ENCODE measurements at places on chromosomes 12 and 14. TPM values are rescaled to one million over a fixed set of nuclear protein-coding genes. Genes with fewer than 3 reads are reported as not detected.

The SOAT2 gene
- total RNA-seq: 0.22 TPM

The HHIPL1 gene
- 1.2 TPM for total RNA-seq

The KRT83 gene
- not detected for total RNA-seq

The BCAT1 gene
- total RNA-seq: 33.7 TPM

The SSTR1 gene
- 0.64 TPM for total RNA-seq

The TSHR gene
- not detected for total RNA-seq

The PPP1R1A gene
- not detected for total RNA-seq

The GPD1 gene
- not detected for total RNA-seq

The PRKCH gene
- 3.6 TPM for total RNA-seq

The OR6C4 gene
- not detected for total RNA-seq

The IAPP gene
- not detected for total RNA-seq

The PNP gene
- 84.2 TPM for total RNA-seq

The SLC25A21 gene
- 0.94 TPM for total RNA-seq

The SPIC gene
- total RNA-seq: not detected

DNA sequence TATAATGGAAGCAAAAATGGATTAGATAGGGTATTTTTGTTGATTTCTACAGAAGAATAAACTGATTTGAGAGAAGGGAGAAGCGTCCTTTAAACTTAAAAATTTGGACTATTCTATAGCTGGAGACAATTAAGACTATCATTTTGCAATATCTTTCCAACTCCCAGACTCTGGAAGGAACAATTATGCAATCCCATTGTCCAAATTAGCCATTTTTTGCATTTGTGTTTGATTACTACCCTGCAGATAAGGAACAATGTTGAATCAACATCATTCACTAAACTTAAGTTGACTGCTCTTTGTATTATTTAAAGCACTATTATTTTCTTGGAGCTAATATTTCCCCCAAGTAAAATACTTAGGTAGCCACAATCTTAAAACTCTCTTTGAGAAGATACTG is 34.8 kb upstream of the SELPLG start:
- DNase-seq: no peak

DNA sequence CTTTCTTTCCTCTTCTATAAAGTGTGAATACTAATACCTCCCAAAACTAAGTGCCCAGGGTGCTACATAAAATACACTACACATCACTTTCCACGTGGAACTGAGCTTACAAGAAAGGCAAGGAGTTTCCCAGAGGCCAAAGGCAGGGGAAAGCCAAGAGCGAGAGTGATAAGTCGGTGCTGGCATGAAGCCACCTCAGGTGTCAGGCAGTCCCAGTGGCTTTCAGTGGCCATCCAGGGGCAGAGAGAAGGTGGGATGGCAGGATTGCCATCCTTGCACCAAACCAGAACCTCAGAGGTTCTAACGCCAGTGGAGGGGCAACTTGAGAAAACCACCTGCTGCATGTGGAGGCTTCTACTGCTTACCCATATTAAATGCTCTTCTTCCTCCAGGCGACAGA is 79.7 kb upstream of the DIO3 start:
- no peak for DNase-seq

- DNase-seq: peak; percentile 76
These were observed 126.4 kb upstream of the TMEM132C start for GRCh38 chr12:128140551-128140950.

GRCh38 chr12:46370792-46371717 is 1.5 kb downstream of the SLC38A2 start:
- DNase-seq: peak; percentile 85

GRCh38 chr12:47755655-47756562 is 2.8 kb downstream of the RAPGEF3 start:
- no peak for DNase-seq

GRCh38 chr12:55927588-55928502 is at the start of gene PYM1:
PYM1 (minus strand) TSS chr12:55927894; CDS start chr12:55927761, 133 bp downstream.
- peak; percentile 70 for DNase-seq

DNA sequence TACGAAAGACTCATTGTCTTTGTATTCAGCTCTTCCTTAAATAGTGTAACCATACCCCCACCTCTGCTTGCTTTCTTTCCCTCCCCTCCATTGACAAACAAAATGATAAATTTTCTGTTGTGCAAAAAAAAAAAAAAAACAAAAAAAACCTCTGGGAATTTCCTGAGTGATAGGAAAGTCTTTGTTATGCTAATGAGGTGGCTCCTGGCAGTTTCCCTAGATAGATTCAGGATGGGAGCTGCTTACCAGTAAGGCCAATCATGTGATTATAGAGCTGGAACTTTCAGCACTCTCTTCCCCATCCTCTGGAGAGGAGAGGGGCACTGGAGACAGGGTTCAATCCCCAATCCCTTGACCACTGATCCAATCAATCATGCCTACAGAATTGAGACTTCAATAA is 120.5 kb downstream of the NUAK1 start:
- DNase-seq: no peak

GRCh38 chr14:65052832-65053231 is 49.5 kb downstream of the MAX start:
- DNase-seq: no peak

DNA sequence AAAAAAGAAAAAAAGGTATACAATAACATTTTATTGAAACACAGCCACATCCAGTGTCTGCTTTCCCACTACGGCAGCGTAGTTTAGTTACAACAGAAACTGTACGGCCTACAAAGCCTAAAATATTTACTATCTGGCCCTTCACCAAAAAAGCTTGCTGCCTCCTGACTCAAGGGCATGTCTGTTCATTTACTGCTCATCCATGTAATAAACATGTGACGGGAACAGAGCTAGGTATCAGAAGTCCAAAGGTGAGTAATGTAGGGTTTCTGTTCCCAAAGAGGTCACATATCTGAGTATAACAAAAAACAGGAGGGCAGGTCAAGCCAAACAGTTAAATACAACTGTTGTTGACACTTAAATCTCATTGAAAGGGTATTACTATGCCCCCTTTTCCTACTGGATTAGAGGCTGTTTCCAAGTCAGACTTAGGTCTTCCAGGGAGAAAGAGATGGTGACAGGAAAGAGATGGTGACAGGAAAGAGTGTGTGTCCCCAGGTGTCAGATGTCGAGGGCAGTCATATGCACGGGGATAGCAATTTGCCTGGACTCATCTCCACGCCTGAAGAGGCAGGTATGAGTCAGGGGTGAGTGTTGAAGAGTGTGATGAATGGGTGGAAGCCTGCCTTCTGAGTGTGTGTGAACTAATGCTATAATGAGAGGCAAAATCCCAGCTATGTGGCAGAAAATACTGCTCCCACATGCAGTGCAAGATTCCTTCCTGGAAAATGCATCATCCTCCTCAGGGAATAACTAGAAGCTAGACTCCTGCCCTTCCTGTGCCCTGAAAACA is 77.7 kb downstream of the MAP3K9 start:
- no peak for DNase-seq

GRCh38 chr12:1443421-1444141 is 150.8 kb downstream of the FBXL14 start:
- DNase-seq: peak; percentile 72

- peak; percentile 24 for DNase-seq
These were observed 150.2 kb downstream of the TMEM132D start for GRCh38 chr12:129753586-129753985.

- no peak for DNase-seq
These were observed 71.6 kb downstream of the SCAF11 start for GRCh38 chr12:45918818-45919217.

GRCh38 chr12:131675126-131676080 is 35.5 kb upstream of the SFSWAP start:
- no peak for DNase-seq

DNA sequence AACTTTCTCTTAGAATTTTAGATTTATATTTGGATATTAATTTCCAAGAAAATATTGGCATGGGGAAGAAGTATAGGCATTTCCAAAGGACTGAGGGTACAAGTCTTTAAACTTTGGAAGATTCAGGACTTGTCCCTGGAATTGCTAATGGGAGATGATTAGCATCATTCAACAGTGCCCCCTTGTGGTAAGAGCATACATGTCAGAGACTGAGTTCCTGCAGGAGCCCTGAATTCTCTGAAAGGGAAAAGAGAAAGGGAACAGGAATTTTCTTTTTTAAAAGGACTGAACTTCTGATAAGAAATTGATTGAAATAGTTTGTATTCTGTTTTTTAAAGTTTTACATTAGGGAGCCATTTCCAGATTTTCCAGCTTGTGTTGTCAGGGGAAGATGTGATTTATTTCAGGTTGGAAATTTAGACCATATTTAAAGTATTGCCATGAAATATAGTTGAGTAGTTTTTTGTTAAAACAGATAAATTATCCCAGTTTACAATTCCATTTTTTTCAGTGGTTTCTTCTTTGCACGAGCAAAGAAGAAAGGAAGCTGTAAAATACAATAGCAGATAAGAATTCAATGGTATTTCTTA is 44.0 kb upstream of the REP15 start:
- peak; percentile 79 for DNase-seq

DNA sequence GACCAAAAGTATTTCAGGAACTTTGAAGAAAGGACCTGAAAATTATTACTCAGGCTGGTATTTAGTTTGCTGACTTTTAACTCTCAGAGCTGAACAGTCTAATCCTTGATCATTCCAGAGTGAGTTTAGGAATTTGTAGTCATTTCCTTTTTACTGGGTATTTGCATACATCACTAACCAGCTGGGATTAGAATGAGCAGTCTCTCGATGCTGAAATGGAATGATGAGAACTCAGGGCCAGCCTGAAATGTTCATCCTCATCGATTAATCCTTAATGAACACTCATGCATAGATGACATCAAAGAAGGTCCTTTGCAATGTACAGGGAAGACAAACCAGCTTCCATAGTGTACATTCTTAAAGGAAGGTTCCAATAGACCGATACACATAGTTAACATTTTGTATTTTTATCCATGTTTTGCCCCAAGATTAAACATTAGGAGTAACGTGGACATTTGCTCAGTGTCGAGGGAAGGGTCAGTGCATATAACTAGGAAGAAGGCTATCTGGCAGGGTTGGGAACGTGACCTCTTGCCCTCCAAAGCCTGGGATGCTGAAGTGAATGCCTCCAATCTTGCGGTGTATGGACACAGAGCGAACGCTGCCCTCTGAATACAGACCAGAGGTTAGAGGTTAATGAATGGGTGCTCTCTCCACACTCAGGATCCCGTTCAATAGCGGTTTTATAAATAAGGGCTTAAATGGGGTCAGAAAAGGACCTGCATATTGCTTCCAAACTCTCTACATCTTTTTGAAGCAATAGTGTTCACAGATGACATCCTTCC is 14.5 kb downstream of the FBXL14 start:
- no peak for DNase-seq

DNA sequence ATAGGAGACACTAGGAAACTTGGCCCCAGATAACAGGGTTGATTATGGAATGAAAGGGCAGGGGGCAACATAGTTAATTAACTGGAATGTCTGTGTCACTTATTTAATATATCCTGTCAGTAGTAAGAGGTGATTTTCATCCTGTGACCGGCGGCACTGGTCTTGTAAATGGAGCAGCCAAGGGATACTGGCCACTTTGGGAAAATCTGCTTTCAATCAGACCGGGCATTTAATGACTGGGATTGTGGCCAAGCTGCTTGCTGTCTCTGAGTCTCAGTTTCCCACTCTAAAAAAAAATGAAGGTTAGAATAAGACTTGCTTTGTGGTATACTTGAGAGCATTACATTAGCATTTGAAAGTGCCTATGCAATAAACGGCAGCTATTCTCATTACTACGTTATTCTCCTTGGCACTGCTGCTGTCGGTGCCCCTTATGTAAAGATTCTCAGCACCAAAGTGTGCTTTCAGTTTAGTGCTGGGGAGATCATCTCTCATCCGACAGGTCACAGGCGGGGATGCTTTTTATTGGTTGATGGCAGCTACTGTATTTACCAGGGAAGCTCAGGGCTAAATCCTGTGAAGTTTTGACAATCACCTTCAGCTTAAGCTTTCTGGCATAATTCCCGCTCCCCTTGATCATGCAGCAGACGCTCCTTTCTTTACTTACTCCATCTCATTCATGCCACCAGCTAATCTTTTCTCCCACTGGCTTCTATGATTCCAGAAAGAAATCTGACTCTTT is 162.1 kb downstream of the ESRRB start:
- no peak for DNase-seq

DNA sequence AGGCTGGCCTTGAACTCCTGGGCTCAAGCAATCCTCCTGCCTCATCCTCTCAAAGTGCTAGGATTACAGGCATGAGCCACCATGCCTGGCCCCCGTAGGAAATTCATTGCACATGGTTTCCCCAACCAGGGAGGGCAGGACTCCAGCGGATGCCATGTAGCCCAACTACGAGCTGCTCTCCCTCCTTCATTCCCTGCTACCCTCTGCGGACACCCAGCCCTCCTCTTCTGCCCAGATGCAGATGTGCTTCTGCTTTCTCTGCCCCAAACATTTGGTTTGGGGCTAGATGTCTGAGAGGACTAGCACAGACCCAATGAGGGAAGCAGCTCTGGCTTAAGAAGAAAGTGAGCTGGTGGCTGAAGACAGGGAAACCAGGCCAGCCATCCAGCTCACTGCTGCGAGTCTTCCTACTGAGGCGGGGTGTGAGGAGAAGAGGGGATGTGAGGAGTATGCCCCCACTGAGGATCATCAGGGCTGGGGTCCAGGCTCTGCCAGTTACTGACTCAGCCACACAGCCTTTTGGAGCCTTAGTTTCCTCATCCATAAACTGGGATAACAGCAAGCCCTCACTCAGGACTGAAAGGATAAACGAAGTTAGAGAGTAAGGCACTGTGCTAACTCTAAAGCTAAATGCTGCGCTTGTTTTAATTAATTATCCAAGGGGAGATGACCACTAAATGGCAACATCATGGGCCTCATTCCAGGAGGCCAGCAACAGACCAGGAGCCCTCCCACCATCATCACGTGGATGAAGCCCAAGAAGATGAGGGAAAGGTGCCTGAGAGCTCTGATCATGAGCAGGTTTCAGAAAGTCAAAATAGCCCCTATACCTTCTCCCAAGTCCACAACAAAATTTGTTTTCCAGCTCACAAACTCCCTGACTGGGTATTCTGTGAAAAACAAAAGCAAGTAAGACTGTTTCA is 10.9 kb downstream of the CTDSP2 start:
- no peak for DNase-seq

DNA sequence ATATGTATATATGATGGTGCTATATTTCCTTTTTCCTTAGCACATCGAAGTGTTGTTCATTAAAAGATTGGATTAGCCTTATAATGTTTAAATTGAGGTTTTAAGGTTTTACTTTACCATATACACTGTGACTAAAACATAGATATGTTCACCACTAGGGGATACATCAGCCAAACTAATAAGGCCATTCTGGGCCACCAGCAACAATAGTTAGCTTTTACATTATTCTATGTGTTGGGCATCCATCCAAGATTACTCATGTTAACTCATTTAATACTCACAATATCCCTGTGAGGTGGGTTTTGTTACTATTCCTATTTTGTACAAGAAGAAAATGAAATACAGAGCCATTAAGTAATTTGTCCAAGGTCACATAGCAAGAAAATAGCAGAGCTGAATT is 202.6 kb upstream of the AVPR1A start:
- DNase-seq: peak; percentile 4
